ENCODE measurements at places on chromosomes 6 and 20. TPM values are rescaled to one million over a fixed set of nuclear protein-coding genes. Genes with fewer than 3 reads are reported as not detected.

Gene CDH26
- polyA plus RNA-seq: 1.1 TPM

- no peak overlapping the region for H3K4me3 ChIP-seq
- H3K4me1 ChIP-seq: no peaks in the 10 kb centered on the region
- H3K27me3 ChIP-seq: no peaks in the 10 kb centered on the region
- H3K27ac ChIP-seq: no peak overlapping the region
- H3K36me3 ChIP-seq: peaks cover 2% of the 10 kb centered on the region
These were observed 88.8 kb downstream of the ATRN start for GRCh38 chr20:3559637-3560036.

GRCh38 chr6:33761922-33762629 lies 15.4 kb upstream of the IP6K3 start:
- no peak overlapping the region for H3K27ac ChIP-seq
- peaks cover 3% of the 10 kb centered on the region for H3K27me3 ChIP-seq
- no peaks in the 10 kb centered on the region for H3K36me3 ChIP-seq
- no peak overlapping the region for H3K4me3 ChIP-seq

DNA sequence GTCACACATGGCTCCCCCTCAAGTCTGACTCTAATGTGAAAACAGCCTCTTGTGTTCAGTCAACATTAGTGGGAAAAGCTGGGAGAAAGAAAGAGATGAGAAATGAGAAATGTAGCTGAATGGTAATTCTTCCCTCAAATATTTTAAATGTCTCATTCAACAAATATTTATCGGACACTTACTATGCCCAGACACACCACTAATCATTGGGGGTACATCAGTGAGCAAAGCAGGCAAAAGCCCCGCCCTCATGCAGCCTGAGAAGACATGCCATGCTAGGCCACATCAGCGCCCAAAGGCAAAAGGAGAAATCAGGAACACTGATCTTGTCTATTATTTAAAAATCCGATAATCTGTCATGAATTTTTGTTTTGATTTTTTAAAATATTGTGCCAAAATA lies 89.9 kb upstream of the ASF1A start:
- DNase-seq: no peak
- H3K27me3 ChIP-seq: no peaks in the 10 kb centered on the region
- H3K4me1 ChIP-seq: peaks cover 12% of the 10 kb centered on the region
- no peak overlapping the region for H3K4me3 ChIP-seq
- H3K36me3 ChIP-seq: no peaks in the 10 kb centered on the region
- H3K27ac ChIP-seq: no peak overlapping the region

Gene YTHDF1
- 26.4 TPM for polyA plus RNA-seq

DNA sequence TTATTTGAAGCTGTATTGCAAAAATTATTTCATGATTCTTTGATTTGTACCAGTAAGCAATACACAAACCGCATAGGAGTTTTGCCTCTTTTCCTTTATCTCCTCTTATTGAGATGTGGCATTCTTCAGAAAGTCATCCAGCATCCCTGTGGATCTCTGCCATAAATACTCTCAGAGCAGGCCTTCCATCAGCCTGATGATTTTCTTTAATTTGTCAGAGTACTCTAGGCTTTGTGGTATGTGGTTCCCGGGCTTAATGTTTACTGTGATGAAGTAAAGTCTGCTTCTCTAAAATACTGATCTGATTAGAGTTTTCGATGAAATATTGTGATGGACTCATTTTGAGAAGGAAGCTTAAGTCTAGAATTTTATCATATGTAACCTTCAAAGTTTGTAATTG lies 31.1 kb upstream of the SLC35D3 start:
- H3K4me1 ChIP-seq: no peaks in the 10 kb centered on the region
- no peak for DNase-seq
- H3K27me3 ChIP-seq: no peaks in the 10 kb centered on the region
- H3K4me3 ChIP-seq: no peak overlapping the region

Gene MUCL3
- polyA plus RNA-seq: not detected

DNA sequence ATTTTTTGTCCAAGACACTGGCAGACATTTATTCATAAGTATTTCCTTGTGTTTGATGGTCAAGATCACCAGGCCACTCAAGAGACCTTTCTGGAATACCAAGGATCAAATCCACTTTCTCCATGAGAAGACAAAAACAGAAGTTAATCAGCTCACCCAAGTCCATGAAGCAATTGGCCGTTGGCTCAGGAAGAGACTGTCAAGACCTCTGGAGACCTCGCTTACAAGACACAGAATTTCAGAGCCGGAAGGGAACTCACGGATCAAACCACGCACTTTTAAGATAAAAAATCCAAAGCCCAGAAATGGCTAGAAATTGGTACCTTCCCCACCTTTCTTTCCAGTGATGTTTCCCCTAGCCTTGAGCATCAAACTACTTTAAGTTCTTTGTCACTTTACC lies 3.3 kb downstream of the TRERF1 start:
- no peaks in the 10 kb centered on the region for H3K27me3 ChIP-seq
- no peak for DNase-seq
- H3K36me3 ChIP-seq: no peaks in the 10 kb centered on the region
- peaks cover 26% of the 10 kb centered on the region for H3K4me1 ChIP-seq
- no peak overlapping the region for H3K27ac ChIP-seq

Gene TMEM239
- polyA plus RNA-seq: not detected

GRCh38 chr6:10641528-10641927 lies 52.9 kb downstream of the C6orf52 start:
- no peak overlapping the region for H3K27ac ChIP-seq
- H3K4me1 ChIP-seq: no peaks in the 10 kb centered on the region
- no peak overlapping the region for H3K4me3 ChIP-seq
- H3K36me3 ChIP-seq: no peaks in the 10 kb centered on the region

GRCh38 chr6:111845441-111845871 lies 27.8 kb downstream of the FYN start:
- no peak for DNase-seq
- no peaks in the 10 kb centered on the region for H3K4me1 ChIP-seq
- no peak overlapping the region for H3K27ac ChIP-seq
- peaks cover 1% of the 10 kb centered on the region for H3K36me3 ChIP-seq
- no peaks in the 10 kb centered on the region for H3K27me3 ChIP-seq

- H3K27me3 ChIP-seq: no peaks in the 10 kb centered on the region
- no peak for DNase-seq
- peaks cover 11% of the 10 kb centered on the region for H3K4me1 ChIP-seq
These were observed 171.1 kb downstream of the MCHR2 start for GRCh38 chr6:99822741-99823512.

GRCh38 chr6:30884521-30885480 lies 482 bp downstream of the DDR1 start:
- peak overlapping the region; percentile 87 for H3K4me3 ChIP-seq
- H3K27ac ChIP-seq: peak overlapping the region; percentile 98
- peaks cover 14% of the 10 kb centered on the region for H3K36me3 ChIP-seq
- no peaks in the 10 kb centered on the region for H3K27me3 ChIP-seq

DNA sequence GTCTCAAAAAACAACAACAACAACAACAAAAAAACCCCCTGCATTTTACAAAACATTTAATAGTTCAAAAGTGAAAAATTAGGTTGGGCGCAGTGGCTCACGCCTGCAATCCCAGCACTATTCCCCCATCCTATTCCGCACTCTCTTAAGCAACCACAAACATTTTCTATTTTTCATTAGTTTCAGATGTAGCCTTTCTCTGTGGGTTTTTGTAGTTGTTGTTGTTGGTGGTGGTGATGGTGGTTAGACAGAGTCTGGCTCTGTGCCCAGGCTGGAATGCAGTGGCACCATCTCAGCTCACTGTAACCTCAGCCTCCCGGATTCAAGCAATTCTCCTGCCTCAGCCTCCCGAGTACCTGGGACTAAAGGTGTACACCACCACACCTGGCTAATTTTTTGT lies 6.4 kb upstream of the GMNN start:
- H3K4me3 ChIP-seq: no peak overlapping the region
- no peak overlapping the region for H3K27ac ChIP-seq
- no peak for DNase-seq
- H3K4me1 ChIP-seq: peaks cover 5% of the 10 kb centered on the region

- H3K27me3 ChIP-seq: no peaks in the 10 kb centered on the region
- no peak for DNase-seq
- H3K4me3 ChIP-seq: no peak overlapping the region
- H3K27ac ChIP-seq: no peak overlapping the region
These were observed 216.5 kb upstream of the FLRT3 start for GRCh38 chr20:14553774-14554534.

DNA sequence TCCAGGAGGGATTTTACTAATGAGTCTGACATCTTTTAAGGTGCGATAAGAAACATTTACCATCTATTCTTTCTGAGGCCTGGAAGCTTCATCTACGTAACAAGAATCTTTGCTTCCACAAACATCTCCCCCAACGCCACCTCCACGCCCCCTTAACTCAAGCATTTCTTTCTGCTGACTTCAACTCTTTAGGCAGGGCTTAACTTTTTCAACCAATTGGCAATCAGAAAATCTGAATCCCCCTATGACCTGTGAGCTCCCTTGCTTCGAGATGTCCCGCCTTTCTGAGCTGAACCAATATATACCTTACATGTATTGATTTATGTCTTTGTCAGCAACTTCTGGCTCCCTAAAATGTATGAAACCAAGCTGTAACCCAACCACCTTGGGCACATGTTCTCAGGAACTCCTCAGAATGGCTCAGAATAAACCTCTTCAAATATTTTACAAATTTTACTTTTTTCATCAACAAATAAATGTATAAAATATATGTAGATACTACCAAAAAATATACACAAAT lies 11.5 kb downstream of the OR2H2 start:
- H3K36me3 ChIP-seq: no peaks in the 10 kb centered on the region
- no peak overlapping the region for H3K27ac ChIP-seq
- DNase-seq: no peak
- no peaks in the 10 kb centered on the region for H3K4me1 ChIP-seq

- no peaks in the 10 kb centered on the region for H3K27me3 ChIP-seq
- DNase-seq: no peak
- no peak overlapping the region for H3K27ac ChIP-seq
- peaks cover 12% of the 10 kb centered on the region for H3K4me1 ChIP-seq
- H3K36me3 ChIP-seq: peaks cover 3% of the 10 kb centered on the region
- H3K4me3 ChIP-seq: no peak overlapping the region
These were observed 62.4 kb downstream of the GCNT2 start for GRCh38 chr6:10583509-10583901.

DNA sequence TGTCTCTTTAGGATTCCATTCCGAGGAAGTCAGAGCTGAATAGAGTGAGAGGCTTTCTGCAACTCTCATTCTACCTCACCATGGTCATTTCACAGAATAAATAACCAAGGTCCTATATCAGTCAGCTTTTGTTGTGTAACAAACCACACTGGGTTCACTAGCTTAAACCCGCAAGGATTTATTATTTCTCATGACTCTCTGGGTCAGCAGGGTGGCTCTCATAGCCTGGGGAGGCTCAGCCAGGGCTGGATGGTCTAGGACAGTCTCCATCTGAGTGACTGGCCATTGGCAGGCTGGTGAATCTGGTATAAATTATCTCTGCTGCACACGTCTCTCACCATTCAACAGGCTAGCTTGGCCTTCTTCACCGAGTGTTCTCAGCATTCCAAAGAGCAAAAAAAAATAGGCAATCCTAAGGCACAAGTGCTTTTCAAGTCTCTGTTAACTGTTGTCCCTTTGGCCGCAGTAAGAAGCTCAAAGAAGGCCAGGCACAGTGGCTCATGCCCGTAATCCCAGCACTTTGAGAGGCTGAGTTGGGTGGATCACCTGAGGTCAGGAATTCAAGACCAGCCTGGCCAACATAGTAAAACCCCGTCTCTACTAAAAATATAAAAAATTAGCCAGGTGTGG lies 39.7 kb downstream of the ISM1 start:
- H3K27me3 ChIP-seq: no peaks in the 10 kb centered on the region
- no peaks in the 10 kb centered on the region for H3K36me3 ChIP-seq
- no peaks in the 10 kb centered on the region for H3K4me1 ChIP-seq
- DNase-seq: no peak
- H3K4me3 ChIP-seq: no peak overlapping the region

GRCh38 chr20:1734269-1734858 lies 76.8 kb upstream of the SIRPG start:
- no peak for DNase-seq
- no peaks in the 10 kb centered on the region for H3K36me3 ChIP-seq
- no peak overlapping the region for H3K27ac ChIP-seq
- no peak overlapping the region for H3K4me3 ChIP-seq

DNA sequence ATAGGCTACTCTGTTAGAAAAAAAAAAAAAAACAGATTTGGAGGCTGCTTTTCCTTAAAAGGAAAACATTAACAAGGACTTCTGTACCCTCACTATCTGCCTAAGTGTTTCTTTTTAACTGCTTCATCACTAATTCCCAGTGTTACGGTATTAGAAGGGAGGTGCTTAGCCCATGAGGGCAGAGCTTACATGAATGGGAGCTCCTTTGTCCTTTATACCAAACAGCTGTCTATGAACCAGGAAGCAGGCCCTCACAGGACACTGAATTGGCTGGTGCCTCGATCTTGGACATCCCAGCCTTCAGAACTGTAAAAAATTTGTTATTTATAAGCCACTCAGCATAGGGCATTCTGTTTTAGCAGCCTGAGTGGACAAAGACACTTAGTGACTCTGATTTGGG lies 215.6 kb upstream of the NRSN1 start:
- H3K4me3 ChIP-seq: no peak overlapping the region
- H3K27me3 ChIP-seq: no peaks in the 10 kb centered on the region
- H3K36me3 ChIP-seq: no peaks in the 10 kb centered on the region
- H3K27ac ChIP-seq: no peak overlapping the region
- DNase-seq: no peak

Gene SLC22A1
- 0.76 TPM for polyA plus RNA-seq

GRCh38 chr6:62283796-62284411 lies 2.1 kb downstream of the KHDRBS2 start:
- H3K36me3 ChIP-seq: no peaks in the 10 kb centered on the region
- DNase-seq: no peak
- H3K27ac ChIP-seq: no peak overlapping the region
- H3K4me3 ChIP-seq: no peak overlapping the region

Gene FOXS1
- not detected for polyA plus RNA-seq

- DNase-seq: no peak
- no peak overlapping the region for H3K4me3 ChIP-seq
- H3K4me1 ChIP-seq: peaks cover 3% of the 10 kb centered on the region
- H3K36me3 ChIP-seq: no peaks in the 10 kb centered on the region
These were observed 6.7 kb upstream of the TEAD3 start for GRCh38 chr6:35503534-35503933.

DNA sequence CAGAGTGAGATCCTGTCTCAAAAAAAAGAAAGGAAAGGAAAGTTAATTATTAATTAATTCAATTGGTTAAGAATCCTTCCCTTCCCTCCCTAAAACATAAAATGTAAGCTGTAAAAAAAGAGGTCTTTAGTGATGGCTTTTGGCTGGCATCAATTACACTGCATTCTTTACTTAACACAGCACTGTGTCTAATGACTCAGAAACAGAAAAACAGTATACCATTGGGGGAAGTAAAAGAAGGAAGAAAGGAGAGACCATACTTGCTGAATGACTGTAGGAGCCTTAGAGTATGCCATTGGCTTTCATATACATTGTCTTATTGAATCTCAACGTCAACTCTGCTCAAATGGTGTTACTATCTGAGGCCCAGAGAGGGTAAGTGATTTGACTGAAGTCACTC lies 18.3 kb upstream of the CITED2 start:
- H3K27me3 ChIP-seq: no peaks in the 10 kb centered on the region
- H3K36me3 ChIP-seq: no peaks in the 10 kb centered on the region
- no peak for DNase-seq
- no peaks in the 10 kb centered on the region for H3K4me1 ChIP-seq

Data from keratinocyte (primary cell).